Activated CD4-positive, alpha-beta memory T cell treated with anti-CD3 and anti-CD28 coated beads for 36 hours (primary cell): ENCODE measurements at places on chromosomes 7 and 10. TPM values are rescaled to one million over a fixed set of nuclear protein-coding genes. Genes with fewer than 3 reads are reported as not detected.
A peak's percentile ranks its signal among the peaks of the same experiment; 100 is the strongest.

- DNase-seq = no peak
Measured at GRCh38 chr10:132528064-132528691, 9.4 kb upstream of the INPP5A start.

Gene PRSS37
- not detected for total RNA-seq

Gene OR2A12
- not detected for total RNA-seq

GRCh38 chr7:151387161-151388006, 22.5 kb downstream of the WDR86 start:
- no peak for DNase-seq

- DNase-seq = no peak
Measured at GRCh38 chr7:134900166-134900982, 85.9 kb upstream of the AGBL3 start.

DNA sequence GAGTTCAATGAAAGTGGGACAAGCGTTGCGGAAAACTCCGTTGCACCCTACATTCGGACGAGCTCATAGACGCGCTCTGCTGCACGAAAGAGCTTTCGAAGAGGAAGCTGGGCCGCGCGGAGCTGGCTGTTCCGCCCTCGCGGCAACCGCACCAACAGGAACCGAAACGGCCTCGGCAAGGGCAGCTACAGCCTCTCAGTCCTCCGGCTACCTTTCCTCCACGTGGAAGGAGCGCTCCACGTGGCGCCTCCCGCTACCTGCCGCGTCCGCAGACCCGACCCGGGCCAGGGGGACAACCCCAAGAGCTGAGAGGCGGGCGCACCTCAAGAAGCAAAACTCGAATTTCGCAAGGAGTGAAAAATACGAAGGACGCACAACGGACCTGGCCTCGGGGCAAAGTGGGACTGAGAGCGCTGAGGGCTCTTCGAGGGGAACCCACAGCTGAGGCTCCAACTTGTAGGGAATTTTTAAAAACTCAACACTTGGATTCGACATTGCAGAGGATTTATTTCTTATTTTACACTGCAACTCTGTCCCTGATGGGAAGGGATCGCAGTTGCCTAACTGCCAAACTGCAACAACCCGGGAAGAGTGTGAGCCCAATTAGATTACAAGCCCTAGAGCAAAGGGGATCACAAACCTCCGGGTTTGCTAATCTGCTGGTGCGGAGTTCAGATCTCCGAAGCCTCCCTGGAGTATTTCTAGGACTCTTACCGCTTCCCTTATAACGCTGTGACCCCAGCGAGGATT, 1.4 kb downstream of the HPSE2 start:
- DNase-seq = peak; percentile 58

Gene ZNF425
- 0.74 TPM for total RNA-seq

Gene WAC
- total RNA-seq = 92.9 TPM

Gene FAM25C
- not detected for total RNA-seq

DNA sequence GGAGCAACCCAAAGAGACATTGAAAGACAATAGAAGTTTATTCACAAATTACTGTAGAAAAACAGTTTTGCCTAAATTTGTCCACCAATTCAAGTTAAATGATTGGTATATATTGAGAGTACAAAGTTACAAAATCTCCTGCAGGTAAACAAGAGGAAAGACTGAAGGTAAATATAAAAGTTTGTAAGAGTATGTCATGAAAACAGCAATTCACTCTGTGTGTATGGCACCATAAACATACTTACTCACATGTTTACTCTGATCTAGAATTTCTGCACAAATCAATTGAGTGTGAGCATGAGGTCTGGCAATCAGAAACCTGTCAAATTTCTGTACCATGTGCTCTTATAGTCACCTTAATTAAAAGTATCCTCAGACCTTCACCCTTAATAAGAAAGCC, 800.9 kb upstream of the MBL2 start:
- no peak for DNase-seq

Gene NKX1-2
- not detected for total RNA-seq

Gene UPK3BL1
- total RNA-seq = 9.0 TPM

DNA sequence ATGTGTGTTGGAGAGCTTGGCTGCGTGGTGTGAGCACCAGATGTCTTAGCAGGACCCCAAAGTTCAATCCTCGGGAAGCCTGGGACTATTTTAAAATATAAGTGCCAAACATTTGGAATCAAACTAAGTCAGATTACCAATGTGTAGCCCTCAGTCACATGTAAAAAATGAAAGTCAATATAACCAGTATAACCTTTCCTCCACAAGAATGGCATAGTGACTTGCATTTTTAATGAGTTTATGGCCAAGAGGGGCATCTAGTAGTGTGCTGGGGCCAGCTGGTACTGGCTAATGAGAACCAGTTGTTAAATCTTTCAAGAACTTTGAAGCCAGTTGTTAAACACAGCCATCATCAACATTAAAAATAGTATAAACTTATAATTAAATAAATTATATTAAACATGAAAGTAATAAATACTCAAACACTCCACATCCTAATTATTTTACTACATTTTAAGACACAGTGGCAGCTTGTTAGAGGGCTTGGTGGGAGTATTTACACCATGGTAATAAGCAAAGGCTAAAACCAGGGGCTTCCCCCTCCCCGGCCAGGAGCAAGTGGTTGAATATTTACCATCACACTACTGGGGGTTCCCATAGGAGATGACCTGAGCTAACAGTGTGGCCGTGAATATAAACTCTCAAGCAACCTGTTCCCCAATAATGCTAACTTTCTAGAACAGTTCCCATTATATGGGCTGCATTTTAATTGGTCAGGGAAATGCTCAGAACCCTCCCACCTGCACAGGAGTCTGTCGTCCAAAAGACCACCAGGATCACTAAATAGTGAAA, 7.9 kb upstream of the FAM170B start:
- DNase-seq = no peak

Gene NT5C3A
- total RNA-seq = 42.8 TPM

DNA sequence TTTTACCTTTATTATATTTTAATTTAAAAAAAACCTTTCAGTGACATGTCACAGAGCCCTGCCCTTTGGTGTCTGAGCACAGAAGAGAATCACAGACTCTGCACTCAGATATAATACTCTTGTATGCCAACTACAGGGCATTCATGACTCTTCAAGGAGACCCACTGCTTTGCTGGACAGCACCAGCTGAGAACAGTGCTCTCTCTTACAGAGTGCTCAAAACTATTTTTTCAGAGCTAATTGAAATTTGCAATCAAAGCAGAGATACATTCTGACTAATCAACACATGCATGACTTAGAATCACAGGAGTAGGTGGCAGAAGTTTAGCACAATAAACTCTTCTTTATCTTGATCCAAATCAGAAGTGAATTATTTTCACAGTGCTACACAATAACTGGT, 99.1 kb downstream of the OSBPL3 start:
- no peak for DNase-seq

- DNase-seq = no peak
Measured at GRCh38 chr10:89481662-89482061, 53.7 kb downstream of the SLC16A12 start.

DNA sequence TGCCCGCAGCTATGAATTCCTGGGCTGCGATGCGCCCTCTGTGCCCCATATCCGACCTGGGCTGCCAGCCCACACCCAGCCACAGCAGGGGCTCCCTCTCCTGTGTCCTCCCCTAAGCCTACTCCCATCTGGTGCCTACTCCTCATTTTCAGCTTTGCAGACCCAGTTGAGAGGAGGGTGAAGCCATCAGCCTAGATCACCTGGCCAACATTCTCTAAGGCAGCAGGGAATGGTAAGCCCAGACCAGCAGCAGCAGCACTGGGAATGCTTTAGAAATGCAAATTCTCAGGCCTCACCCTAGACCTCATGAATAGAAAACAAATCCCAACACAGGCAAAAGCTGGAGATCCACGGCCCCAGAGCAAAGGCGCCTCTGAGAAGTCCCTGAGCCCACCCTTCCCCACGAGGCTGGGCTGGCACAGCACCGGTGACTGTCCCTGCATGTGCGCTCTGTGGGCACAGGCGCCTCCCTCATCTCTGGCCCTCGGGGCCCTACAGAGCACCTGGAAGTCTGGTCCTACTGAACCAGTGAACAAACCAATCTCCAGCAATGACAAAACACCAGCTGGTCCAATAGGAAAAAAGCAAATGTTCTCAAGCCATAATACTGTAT, 161.4 kb downstream of the GFRA1 start:
- DNase-seq = no peak

Gene TRIM8
- total RNA-seq = 50.3 TPM

DNA sequence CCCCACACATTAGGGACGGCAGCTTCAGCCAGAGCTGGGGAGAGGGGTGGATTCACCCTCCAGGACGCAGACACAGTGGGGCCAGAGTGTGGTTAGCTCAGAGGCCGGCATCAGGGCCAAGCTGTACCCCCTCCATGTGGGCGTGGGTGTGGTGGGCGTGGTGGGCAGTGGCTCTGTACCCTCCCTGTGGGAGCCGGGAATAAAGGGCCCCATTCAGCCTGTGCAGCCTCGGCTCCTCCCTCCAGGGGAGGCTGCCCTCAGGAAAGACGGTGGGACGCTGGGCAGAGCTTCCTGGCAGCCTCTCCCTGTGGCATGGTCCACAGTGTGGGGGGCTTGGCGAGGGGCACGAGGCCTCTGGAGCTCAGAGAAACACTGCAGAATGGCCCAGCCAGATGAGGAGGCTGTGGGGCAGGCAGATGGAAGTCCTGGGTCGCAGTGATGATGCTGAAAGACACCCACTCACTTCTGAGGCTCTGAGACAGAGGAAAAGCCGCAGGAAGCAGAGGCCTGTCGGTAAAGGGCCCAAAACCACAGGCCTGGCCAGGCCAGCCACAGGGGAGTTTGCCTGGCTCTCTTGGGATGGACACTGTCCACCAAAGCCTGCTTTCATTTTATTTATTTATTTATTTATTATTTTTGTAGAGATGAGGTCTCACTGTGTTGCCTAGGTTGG, 108.0 kb downstream of the SH3PXD2A start:
- DNase-seq = peak; percentile 61

DNA sequence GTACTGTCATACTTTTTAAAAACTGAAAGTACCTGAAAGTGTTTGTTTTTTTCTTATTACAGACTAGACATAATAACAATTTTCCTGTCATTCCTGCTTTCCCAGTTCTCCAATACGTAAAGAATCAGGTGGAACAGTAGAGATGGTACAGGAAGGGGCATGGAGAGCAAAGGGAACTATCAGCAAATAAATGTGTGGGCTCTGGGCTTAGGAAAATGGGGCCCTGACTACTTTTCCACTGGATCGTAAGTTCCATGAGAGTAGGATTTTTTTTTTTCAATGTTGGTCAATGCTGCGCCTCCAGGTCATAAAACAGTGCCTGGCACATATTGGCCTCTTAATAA, 15.2 kb upstream of the FAS start:
- no peak for DNase-seq

Gene CPA5
- not detected for total RNA-seq

- no peak for DNase-seq
Measured at GRCh38 chr10:92493362-92493761, 80.5 kb downstream of the IDE start.

- no peak for DNase-seq
Measured at GRCh38 chr7:121505021-121505420, 108.9 kb upstream of the FAM3C start.

GRCh38 chr7:20696803-20697333, 81.4 kb downstream of the ABCB5 start:
- no peak for DNase-seq

GRCh38 chr10:12334186-12334530, 15.2 kb upstream of the CAMK1D start:
- DNase-seq = no peak

DNA sequence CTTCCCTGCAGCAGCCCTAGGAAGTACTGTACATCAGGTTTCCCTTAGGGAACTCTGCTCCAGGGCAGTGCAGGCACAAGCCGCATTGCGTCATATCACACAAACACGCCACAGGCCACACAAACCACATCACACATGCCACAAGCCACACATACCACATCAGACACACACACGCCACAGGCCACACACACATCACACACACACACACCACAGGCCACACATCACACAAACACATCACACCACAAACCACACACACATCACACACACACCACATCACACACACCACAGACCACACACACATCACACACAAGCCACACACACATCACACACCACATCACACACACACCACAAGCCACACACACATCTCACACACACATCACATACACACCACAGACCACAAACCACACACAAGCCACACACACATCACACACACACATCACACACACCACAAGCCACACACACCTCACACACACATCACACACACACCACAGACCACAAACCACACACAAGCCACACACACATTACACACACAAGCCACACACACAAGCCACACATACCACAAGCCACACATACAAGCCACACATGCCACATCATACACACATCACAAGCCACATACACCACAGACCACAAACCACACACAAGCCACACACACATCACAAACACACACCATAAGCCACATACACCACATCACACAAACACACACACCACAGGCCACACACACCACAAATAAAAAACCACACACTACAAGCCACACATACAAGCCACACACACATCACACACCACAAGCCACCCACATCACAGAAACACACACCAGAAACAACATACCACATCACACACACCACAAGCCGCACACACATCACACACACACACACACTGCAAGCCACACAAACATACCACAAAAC, 53.4 kb downstream of the TMEM209 start:
- peak; percentile 61 for DNase-seq

Gene CNPY1
- total RNA-seq = not detected

DNA sequence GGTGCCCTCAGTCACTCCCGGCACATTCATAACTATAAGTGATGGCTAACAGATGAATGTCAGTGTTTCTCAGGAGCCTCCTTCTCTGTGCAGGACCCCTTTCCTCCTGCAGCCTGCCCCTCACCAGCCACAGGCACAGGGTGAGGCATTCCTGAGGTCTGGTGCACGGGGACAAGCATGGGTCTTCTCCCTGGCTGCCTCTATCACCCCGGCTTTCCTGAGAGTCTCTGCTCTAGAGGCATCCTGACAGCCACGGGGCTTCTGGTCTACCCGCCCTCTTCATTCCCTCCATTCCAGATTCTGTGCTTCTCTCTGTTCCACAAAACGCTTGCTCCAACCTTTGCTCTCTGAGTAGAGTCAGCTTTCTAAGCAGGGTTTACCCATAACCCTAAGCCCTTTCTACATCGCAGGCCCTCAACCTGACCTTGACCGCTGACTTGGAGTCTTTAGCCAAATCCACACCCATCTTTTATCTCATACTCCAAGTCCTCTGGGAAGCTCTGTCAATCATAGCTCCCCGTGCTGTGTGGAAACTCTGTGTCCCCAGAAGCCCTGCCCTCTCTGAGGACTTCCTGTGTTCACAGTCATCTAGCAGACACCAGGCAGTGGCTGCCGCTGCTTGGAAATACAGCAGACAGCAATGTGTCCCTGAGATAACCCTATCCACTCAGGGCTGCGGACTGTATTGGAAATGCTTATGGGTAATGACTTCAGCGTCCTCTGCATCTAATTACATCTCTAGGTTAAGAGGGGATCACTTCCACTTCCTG, 159.0 kb downstream of the SFMBT2 start:
- DNase-seq = no peak

- DNase-seq = no peak
Measured at GRCh38 chr10:1486841-1487687, 250.3 kb downstream of the ADARB2 start.

- no peak for DNase-seq
Measured at GRCh38 chr10:73388228-73388627, 25.6 kb downstream of the ANXA7 start.

GRCh38 chr7:5234852-5235831, 45.1 kb downstream of the WIPI2 start:
- no peak for DNase-seq
